ENCODE measurements at places on chromosomes 6 and 20.

DNA sequence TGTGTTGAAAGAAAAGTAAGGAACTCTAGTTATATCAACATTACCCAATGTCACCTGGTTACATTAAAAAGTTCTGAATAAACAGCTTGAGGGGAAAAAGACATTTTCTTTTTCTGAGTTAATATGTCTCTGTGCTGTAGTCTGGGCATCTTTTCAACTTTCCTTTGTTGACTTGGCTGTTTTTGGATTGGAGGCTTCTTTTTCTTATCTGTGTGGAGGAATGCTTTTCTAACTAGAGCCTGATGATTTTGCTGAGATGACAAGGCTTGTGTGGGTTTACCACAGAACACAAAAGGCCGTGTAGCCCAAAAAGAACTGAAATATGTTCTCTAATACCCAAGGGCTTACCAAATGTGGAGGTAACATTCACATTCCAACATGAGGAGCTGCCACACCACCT, 161.8 kb downstream of the KCNQ5 start:
- H3K27ac ChIP-seq = no peak overlapping the region
- H3K4me3 ChIP-seq = no peak overlapping the region
- H3K27me3 ChIP-seq = no peaks in the 10 kb centered on the region
- no peak for DNase-seq
- peaks cover 9% of the 10 kb centered on the region for H3K4me1 ChIP-seq

DNA sequence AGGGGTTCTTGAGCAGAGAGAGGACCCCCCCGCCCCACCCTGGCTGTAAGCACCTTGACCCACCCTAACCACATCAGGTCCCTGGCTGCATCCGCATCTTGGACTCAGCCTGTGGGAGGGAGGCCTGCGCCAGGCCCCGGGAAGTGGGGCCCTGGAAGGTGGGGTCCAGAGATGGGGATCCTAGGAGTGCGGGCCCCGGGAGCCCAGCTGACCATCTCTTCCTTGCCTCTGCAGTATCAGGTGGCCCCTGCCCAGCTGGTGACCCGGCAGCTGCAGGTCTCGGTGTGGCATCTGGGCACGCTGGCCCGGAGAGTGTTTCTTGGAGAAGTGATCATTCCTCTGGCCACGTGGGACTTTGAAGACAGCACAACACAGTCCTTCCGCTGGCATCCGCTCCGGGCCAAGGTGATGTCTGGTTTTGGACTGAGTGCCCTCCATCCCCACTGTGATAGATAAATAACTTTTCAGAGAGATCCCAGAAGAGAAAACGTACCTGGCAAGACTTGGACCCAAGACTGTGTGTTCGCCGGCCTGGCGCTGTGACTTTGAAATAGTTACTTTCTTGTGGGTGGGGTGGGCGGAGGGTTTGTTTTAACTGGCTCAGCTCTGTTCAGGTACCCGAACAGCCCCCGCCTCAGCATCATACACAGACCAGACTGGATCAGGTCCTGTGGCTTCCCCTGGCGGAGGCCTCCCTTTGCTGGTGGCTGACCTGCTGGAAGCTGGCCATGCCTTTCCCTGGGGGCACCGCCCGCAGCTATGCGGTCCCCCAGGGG, 62.0 kb downstream of the EZR start:
- H3K27ac ChIP-seq = peak overlapping the region; percentile 51
- no peaks in the 10 kb centered on the region for H3K36me3 ChIP-seq
- no peak for DNase-seq
- H3K4me1 ChIP-seq = peaks cover 70% of the 10 kb centered on the region
- no peak overlapping the region for H3K4me3 ChIP-seq

DNA sequence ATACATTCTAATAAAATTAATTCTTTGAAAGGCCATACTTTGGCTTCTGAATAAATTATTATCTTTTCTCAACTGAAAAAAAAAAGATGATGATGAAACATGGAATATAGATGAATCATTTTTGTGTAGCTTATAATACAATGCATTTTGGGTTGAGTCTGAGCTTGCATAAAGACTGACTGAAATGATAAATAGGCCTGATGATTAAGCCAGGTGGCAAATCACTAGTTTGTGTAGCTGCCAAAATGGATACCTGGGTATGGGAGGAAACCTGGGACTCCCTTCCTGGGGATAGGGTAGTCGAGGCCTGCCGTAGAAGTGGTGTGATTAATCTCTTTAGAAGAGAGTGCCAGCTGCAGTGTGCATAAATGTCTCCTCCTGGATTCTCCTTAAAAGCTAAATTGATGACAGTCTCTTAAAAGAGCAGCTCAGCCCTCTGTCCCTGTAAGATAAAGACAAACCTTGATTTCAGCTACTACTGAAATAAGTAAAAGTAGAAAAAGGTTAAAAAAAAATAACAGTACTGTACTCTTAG, 275.1 kb downstream of the GRIK2 start:
- no peaks in the 10 kb centered on the region for H3K27me3 ChIP-seq
- H3K36me3 ChIP-seq = no peaks in the 10 kb centered on the region
- H3K4me3 ChIP-seq = no peak overlapping the region
- no peak for DNase-seq

DNA sequence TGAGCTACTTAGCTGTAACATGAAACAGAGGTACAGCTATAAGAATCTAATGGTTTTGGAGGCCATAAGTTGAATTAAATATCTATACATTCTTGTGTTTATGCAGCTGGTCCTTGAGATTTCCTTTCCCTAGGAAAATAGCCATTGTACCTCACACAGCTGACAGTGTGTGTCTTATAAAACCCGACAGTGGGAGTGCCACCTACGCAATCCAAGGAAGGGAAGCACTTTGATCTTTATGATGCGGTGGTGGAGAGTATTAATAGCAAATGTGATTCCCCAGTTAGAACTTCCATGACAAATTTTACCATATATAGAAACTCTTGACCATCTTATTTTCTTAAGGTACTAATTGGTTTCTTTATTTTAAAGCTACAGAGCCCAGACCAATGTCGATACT, 149.5 kb downstream of the TMEM200A start:
- H3K36me3 ChIP-seq = no peaks in the 10 kb centered on the region
- no peak overlapping the region for H3K27ac ChIP-seq
- DNase-seq = no peak
- H3K27me3 ChIP-seq = peaks cover 4% of the 10 kb centered on the region
- H3K4me3 ChIP-seq = no peak overlapping the region

DNA sequence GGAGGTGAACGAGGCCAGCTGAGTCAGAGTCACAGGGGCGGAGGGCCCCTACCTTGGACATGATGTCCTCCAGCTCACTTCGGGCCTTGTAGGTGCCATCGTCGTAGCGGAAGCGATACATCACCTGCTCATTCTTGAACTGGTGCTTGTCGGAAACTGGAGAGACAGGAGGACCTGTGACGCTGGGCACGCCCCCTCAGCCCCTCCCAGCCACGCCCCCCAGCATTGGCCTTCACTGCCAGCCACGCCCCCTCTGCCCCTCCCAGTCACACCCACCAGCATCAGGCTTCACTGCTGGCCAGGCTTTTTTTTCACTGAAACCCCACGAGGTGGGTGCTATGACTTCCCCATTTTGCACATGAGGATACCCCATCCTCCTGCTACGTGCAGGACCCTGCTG, 148.2 kb downstream of the PREX1 start:
- H3K4me3 ChIP-seq = no peak overlapping the region
- peaks cover 2% of the 10 kb centered on the region for H3K27me3 ChIP-seq
- H3K4me1 ChIP-seq = peaks cover 9% of the 10 kb centered on the region
- H3K36me3 ChIP-seq = peaks cover 19% of the 10 kb centered on the region
- no peak overlapping the region for H3K27ac ChIP-seq
- peak; percentile 70 for DNase-seq

DNA sequence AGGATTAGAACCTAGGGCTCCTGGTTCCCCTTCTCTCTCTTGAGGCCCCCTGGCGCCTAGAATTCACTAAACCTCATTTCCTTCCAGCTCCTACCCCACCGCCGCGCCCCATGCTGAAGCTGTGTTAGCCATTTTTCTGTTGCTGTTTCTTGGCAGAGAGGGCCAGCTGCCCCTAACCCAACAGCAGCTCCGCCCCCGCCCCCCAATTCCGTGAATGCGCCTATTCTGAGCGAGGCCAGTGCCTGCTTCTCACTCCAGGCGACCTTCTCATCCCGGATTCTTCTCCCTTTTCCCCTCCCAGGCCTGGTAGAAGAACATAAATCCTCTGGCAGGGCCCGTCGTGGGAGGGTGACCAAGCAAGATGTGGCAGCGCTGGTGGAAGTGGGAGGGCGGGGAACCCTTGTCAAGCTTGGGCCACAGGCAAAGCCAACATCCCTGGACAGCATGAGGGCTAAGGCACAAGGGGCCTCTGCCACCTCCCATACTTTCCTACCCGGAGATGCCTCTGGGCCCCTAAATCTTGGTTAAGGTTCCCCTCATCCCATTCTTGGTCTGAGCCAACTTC, 518 bp downstream of the RBPJL start:
- peak; percentile 56 for DNase-seq
- no peak overlapping the region for H3K27ac ChIP-seq
- peaks cover 66% of the 10 kb centered on the region for H3K27me3 ChIP-seq
- H3K4me1 ChIP-seq = peaks cover 39% of the 10 kb centered on the region
- no peaks in the 10 kb centered on the region for H3K36me3 ChIP-seq

DNA sequence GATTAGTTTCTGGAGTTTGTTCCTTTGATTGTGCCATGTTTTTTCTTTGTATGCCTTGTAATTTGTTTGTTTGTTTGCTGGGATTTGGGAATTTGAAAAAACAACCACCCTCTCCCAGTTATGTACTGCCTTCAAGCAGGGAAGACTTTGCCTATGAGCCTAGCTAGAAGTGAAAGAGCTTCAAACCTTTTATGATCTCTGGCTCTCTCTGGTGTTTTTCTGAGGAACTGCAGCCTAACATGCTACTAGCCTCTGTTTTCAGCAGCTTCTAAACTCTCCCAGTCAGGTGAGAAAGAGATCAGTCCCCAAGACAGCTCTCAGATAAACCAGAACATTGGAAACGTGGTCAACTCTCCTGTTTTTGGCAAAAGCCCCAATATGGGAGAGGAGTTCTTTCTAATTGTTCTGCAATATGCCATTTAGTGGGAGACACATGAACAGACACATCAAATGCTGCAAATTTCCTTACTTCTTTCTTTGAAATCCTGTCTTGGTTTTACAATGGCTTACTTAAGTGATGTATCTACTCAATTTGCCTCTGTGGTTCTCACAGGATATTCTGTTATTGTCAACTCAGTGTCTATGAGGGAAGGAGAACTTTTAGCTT, 58.9 kb upstream of the SERINC1 start:
- no peak overlapping the region for H3K27ac ChIP-seq
- peaks cover 54% of the 10 kb centered on the region for H3K36me3 ChIP-seq
- DNase-seq = peak; percentile 54
- peaks cover 13% of the 10 kb centered on the region for H3K27me3 ChIP-seq
- H3K4me3 ChIP-seq = no peak overlapping the region

- no peak overlapping the region for H3K27ac ChIP-seq
- peak overlapping the region; percentile 75 for H3K4me3 ChIP-seq
- H3K27me3 ChIP-seq = peaks cover 23% of the 10 kb centered on the region
- H3K36me3 ChIP-seq = no peaks in the 10 kb centered on the region
Observed at GRCh38 chr20:37567331-37567665, 39.6 kb upstream of the BLCAP start.

DNA sequence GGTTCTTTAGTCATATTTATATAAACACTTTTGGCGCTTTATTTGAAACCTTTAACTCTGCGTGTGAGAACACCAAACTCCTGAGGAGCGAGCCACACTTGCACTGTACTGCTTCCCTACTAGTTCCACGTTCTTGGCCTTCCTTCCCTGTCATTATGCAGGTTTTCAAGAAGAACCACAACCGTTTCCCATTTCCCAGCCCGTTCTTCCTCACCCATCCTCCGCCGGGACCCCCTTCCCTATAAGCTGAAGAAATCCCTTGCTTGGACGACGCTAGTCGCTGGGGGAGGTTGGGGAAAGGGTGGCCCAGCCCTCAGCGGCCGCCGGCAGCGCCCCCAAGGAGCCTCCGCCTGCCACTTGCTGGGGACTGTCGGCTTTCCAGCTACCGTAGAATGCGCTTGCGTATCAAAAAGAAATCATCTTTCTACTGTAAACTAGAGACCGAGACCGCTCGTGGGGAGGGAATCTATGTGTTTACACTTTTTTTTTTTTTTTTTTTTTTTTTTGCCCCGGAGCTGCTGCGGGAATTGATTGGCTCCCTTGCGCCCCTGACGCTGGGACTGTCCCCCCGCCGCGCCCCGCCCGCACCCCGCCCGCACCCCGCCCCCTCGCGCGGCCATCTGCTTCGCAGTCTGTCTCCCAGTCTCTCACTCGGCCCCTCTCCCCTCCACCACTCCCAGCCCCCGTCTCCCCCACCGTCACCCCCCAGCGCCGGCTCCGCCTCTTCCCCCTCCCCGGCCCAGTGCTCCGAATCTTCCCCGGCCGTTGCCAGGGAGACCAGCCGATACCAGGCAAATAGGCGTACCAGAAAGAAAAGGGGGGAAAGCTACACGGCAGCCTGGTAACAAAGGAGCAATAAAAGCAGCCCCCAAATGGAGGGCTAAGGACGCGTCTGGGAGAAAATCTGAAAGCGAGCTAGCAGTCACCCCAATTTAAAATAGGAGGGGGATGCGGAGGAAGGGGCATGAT, 2.3 kb upstream of the MARCKS start:
- peaks cover 21% of the 10 kb centered on the region for H3K4me1 ChIP-seq
- no peak overlapping the region for H3K4me3 ChIP-seq
- DNase-seq = peak; percentile 90
- peaks cover 4% of the 10 kb centered on the region for H3K36me3 ChIP-seq

DNA sequence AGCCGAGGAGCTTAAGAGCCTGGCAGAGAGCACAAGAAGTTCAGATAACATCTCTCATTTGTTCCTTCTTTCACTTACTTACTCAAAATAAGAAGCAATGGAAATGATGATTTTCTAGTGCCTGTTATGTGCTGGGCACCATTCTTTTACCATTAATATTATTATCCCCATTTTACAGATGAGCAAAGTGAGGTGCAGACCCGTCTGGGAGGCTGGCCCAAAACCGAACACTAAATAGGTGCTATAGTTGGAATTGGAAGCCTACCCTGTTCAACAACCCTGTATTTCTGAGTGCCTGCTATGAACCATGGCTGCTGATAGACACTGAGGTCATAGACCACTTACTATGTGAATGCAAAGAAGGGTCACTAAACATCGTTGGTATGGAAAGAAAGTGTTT, 25.0 kb upstream of the MTRF1L start:
- H3K36me3 ChIP-seq = no peaks in the 10 kb centered on the region
- no peak for DNase-seq
- H3K27ac ChIP-seq = no peak overlapping the region
- peaks cover 25% of the 10 kb centered on the region for H3K4me1 ChIP-seq
- H3K27me3 ChIP-seq = no peaks in the 10 kb centered on the region

DNA sequence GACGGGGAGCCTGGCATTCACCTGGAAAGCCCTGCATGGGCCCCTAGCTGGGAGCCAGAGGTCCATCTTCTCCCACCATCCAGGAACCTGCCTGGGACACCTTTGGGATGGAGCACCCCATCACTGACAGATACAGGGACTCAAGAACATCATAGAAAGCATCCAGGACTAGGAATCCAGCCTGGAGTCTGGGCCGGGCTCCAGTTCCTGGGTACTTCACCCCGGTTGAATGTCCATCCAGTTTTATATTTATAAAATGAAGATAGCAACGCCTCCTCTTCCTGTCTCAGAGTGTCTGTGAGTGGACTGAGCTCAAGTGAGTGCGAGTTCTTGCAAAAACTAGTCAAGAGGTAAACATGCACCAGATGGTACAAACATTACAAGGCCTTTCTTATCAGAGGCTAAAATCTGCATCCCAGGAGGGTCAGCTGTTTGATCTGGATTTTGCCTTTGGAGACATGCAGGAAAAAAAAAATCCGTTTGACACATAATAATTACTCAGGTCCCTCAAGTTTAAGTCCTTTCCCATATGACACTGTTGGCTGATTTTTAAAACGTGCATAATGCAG, 27.4 kb downstream of the ZC3H12D start:
- H3K27ac ChIP-seq = no peak overlapping the region
- DNase-seq = no peak
- peaks cover 14% of the 10 kb centered on the region for H3K4me1 ChIP-seq
- no peak overlapping the region for H3K4me3 ChIP-seq
- peaks cover 24% of the 10 kb centered on the region for H3K27me3 ChIP-seq

GRCh38 chr20:57092112-57092899, 174.1 kb downstream of the BMP7 start:
- DNase-seq = peak; percentile 81
- H3K36me3 ChIP-seq = no peaks in the 10 kb centered on the region
- no peak overlapping the region for H3K27ac ChIP-seq
- H3K27me3 ChIP-seq = peaks cover 12% of the 10 kb centered on the region

Data from nephron progenitor cell (in vitro differentiated cells).